ENCODE measurements at places on chromosomes 4 and X.

GRCh38 chr4:17630228-17630627, 15.8 kb downstream of the MED28 start:
- no peak for DNase-seq

DNA sequence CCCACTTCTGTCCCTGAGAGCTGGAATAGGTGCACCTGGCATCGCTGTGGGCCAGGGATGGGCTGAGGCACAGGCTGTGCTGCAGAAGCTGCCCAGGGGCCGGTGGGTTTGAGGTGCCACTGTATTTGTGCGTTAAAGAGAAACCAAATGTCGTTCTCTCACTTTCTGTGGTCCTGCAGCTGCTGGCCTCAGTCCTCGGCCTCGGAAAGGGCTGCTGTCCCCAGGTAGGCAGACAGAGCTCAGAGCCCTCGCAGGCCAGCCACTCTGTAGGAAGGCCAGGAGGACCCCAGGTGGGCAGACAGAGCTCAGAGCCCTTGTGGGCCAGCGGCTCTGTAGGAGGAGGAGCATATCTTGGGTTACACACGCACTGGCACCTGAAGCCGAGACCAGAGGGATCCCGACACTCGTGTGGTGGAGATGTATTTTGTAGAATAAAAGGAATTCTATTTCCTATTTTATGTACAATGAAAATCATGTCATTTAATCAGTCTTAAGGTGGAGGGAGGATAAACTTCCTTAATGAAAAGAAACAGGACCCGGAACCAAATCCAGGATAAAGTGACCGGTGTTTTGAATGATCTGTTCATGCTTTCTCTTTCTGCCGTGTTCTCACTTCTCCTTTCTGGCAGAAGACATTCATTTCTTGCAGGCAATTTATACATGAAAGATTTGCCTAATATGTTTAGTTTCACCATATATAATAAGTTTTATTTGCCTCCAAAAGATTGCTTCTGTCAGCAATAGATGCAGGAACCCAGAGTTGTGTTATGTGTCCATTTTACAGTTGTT, 54.4 kb upstream of the HGFAC start:
- DNase-seq: no peak

DNA sequence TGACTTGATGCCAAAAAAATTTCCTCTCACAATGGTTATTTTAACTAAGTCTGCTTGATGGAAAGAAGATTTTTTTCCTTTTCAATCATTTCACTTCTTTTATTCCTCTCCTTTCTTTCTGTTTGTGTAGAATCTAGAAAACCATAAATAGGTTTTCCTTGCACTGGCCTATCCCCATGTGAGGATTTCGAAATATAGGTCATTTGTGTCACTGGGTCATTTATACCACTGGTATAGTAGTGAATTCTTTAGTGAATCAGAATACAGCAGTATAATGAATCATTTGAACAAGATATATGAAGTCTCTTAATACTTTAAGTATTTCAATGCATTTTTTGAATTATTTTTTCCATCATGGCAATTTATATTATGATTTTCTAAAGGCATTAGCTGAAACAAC, 26.6 kb downstream of the PCDH7 start:
- DNase-seq: no peak

GRCh38 chrX:129651756-129652564, 2.8 kb downstream of the APLN start:
- no peak for DNase-seq

- DNase-seq: no peak
Measured at GRCh38 chrX:110836982-110837381, 41.4 kb upstream of the CHRDL1 start.

DNA sequence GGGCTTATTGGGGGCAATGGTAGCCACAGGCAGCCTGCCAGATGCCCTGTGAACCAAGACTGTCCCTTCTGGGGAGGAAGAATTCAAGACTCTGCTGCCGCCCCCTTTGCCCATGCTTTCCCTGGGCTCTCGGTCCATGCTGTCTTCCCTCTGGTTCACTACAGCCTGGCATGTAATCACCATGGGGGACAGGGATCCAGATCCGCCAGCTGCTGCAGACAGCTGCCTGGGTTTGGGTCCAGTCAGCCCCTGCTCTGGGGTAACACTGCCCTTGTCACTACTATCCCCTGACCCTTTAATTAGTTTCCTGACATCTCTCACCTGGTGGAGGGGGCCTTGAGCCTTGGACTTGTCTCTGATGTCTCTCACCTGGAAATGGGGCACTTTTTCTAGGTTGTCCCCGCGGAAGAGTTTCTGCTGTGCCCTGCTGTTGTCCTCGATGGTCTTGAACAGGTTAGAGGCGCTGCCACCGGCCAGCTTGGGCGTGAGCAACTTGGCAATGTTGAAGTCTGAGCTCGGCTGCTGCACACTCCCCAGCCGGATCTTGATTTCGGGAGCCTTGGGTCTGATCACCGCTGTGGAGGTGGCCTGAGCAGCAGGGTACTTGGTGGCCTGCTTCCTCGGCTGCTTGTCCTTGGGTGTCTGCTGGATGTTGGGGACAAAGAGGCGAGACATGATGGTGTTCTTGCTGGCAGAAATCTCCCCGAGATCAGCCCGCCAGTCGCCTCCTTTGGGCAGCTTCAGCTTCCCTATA, 6.4 kb downstream of the C4orf54 start:
- no peak for DNase-seq

- DNase-seq: no peak
Measured at GRCh38 chr4:47194036-47194737, 162.8 kb downstream of the GABRB1 start.

DNA sequence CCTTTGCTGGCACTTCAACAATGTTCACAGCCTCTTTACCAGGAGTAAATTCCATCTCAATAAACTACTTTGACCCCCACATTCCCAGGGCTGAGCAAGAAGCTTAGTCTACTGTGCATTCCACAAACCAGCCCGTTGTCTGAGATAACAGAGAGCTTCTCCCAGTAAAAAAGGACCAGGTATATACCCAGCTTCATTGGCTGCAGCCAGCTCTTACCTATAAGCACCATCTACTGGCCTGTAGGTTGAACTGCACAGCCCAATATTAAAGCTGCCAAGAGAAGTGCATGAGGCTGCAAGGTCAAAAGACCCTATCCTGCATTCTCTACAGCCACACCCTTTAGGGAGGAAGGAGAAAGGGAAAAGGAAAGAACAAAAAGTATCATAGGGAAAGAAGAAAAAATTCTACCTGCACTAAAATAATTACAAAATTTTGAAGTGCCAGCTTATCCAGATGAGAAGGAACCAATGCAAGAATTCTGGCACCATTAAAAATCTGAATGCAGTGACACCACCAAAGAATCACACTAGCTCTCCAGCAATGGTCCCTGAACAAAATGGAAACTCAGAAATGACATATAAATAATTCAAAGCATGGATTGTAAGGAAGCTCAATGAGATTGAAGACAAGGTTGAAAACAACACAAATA, 45.7 kb upstream of the INTU start:
- no peak for DNase-seq

GRCh38 chr4:84317513-84317912, 181.6 kb downstream of the NKX6-1 start:
- no peak for DNase-seq

- DNase-seq: no peak
Measured at GRCh38 chr4:138869631-138870030, 145.9 kb upstream of the NOCT start.

DNA sequence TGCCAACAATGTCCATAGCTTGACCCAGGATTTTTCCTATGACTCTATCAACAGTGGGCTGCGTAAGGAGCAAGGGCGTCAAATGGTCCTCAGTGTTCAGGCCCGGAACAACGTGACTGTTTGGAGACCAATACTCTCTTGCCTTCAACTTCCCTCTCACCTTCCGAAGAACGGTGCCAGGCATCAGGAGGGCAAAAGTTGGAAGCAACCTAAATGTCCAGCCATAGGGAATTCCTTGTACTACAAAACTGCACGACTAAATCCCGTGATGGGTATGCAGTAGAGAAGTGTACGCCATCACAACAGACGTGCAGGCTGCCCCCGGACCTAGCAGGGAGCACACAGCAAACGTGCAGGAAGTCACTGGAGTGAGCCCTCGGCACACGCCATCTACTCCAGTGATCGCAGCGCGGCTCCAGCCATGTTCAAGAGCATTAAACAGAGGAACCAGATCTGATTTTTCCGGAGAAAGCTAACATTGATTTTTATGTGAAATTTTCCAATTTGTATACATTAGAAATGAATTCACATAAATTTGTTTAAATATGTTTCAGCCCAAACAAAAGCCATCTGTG, 79.0 kb downstream of the JAKMIP1 start:
- DNase-seq: no peak

DNA sequence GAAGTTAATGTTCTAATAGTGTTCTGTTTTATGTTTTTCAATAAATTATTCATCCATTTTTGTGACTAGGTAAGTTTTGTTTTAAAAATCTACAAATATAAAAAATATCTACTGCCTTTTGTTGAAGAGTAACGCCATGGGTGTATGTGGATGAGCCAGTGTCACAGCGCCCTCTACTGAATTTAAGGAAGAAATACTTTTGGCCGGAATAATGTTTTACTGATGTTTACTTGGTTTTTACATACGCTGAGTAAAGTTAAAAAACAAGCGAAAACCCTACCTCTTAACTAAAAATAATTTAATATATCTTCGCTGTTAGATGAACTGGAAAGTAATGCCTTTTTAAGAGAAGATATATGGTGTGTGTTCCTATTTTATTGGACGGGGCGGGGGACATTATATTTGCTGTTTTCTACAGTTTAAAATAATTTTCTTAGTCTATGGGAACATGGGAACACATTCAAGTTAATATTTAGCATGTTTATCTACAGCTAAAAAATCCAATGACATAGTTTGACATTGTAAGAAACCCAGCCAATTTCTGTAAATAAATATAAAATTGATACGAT, 86.1 kb downstream of the CPE start:
- peak; percentile 46 for DNase-seq

DNA sequence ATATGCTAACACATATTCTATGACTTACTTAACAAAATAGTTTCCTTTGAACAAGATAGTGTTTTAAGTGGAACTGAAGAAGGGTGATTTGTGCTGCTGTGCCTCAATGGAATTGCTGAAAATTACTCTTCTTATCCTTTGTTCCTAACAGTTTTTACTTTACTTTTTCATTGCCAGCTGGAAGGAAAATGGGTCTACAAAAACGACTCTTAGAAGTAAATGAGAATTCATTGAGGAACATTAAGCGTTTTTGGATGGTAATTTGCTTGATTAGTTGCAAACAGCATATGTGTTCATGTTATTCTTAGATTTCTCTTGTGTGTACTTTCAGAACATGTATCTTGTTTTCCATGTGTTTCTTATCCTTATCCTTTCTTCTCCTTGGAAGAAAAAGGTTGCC, 170.4 kb upstream of the VEGFC start:
- DNase-seq: no peak

- no peak for DNase-seq
Measured at GRCh38 chr4:37358748-37359147, 114.2 kb downstream of the NWD2 start.

DNA sequence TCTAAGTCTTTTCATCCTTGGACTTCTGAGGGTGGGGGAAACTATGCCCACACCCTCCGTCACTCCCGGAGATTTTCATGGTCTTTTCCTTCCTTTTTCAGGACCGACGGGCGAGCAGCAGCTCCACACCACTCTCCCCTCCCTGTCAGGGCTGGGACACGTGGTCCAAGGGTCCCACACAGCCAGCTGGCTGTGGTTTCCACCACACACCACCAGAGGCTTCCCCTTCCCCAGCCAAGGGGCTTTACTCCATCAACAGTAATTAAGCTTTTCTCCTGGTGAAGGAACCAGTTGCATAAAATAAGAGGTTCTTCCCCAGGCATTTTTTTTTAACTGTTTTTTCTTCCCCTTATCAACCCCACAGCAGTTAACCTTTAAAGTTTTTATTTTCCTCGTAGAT, 453.9 kb downstream of the GPAT3 start:
- no peak for DNase-seq

- no peak for DNase-seq
Measured at GRCh38 chrX:3697701-3698279, 15.7 kb downstream of the PRKX start.

DNA sequence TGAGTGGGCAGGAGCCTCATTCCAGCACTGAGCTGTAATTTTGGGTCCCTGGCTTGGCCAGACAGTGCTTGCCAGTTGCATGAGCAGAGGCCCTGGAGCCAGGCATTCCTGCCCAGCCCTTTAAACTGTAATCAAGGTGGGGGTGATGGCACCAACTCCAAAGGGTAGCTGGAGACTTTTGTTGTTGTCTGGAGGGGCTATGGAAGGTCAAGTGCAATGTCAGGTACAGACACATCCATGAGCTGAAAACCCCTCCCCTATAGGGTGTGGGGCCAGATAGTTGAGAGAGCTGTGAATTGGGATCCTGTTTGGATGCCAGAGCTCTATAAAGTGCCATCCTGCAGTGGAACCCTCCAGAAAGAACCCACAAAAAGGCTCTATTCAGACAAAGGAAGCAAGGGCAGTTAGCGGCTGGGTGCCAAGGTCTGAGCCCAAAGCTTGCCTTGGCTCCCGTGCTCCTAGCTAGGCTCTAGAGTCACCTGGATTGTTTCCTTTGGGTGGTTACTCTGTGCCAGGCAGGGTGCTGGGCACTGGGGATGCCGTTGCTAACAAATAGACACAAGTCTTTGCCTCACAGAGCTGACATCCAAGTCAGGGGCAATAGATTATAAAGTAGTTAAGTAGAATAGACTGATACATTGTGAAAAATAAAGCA, 163.0 kb downstream of the EFNB1 start:
- DNase-seq: no peak

- no peak for DNase-seq
Measured at GRCh38 chrX:118216087-118216486, 99.5 kb upstream of the KLHL13 start.

DNA sequence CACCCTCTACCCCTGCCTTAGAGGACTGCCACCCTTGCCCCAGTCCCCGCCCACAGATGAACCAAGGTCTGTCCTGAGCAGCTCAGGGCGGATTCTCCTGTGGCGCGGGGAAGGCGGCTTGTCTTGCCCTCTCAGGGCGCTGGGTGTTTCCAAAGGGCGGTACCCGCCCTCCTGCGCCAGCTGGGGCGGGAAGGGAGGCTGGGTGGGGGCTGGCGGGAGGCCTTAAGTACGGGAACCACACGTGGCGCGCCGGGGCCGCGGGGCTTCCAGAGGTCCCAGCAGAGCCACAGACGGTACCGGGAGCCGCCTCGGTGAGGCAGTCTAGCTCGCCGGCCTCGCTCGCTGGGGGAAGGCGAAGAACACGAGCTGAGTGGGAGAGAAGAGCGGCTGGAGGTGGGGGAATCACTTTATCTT, 361.1 kb downstream of the MID1IP1 start:
- DNase-seq: peak; percentile 5

Measured in CD4-positive, alpha-beta T cell treated with Interleukin-2 at 100 ng/mL for 4 hours (primary cell).